ENCODE measurements at places on chromosomes 5 and 9.

- DNase-seq, result no peak
Measured at GRCh38 chr5:132907161-132907560, 33.7 kb downstream of the LEAP2 start.

- peak; percentile 12 for DNase-seq
Measured at GRCh38 chr9:117487555-117488175, 72.8 kb upstream of the ASTN2 start.

GRCh38 chr5:102886586-102886985, 131.5 kb downstream of the PAM start:
- DNase-seq, result no peak

GRCh38 chr5:160744268-160745101, 107.5 kb downstream of the ATP10B start:
- no peak for DNase-seq

GRCh38 chr9:107390279-107390678, 99.3 kb downstream of the KLF4 start:
- no peak for DNase-seq

DNA sequence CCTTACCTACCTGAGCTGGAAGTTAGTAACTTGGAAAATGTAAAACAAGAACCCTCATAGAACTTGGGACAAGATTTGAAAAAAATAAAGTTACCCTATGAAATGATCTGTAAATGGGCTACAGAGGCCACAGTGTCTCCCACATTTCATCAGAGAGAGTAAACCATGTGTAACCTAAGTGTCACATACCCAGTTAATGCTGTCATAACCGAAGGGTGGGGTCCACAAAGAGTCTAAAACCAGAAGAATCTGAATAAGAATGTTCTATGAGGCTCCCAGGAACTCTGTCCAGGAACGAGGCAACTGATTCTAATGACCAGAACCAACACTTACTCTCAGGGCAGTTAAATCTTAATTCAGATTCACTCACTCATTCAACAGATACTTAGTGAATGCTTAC, 1.0 kb upstream of the FAM13B start:
- no peak for DNase-seq

- no peak for DNase-seq
Measured at GRCh38 chr9:92385477-92385876, 18.9 kb downstream of the OGN start.

GRCh38 chr5:135153661-135154060, 119.6 kb upstream of the PITX1 start:
- no peak for DNase-seq

- DNase-seq, result no peak
Measured at GRCh38 chr5:150304481-150305081, 1.9 kb upstream of the ARSI start.

DNA sequence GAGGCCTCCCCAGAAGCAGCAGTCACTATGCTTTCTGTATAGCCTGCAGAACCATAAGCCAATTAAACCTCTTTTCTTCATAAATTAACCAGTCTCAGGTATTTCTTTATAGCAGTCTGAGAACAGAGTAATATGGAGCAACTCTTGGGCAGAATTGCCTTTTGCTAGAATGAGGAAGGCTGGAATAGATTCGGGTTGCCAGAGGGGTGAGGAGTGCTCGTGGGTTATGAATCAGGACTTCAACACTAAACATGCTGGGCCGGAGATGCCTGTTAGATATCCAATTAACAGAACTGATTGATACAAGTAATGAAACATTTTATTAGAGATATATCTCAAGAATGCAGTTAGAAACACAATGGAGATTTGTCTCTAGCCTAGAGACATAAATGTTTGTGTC, 140.9 kb upstream of the MAP3K1 start:
- no peak for DNase-seq

GRCh38 chr9:137813167-137813566, 64.4 kb upstream of the CACNA1B start:
- no peak for DNase-seq

DNA sequence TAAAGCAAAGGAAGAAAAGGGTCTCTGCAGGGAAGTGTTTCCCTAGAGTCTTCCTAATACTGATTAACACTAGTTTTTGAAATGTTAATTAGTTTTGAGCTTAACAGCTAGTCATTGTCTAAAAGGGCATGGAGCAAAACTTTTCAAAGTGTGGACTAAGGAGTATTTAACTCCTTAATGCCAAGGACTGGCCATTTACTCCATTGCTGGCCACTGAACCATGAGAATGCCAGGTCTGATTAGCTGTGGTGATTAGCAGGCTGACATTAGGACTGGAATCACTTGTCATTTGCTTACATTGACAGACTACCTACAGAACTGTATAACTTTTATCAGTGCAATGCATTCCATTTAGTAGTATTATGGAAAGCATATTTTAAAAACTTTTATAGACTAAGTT, 987.0 kb downstream of the NR2F1-AS1 start:
- DNase-seq, result no peak

DNA sequence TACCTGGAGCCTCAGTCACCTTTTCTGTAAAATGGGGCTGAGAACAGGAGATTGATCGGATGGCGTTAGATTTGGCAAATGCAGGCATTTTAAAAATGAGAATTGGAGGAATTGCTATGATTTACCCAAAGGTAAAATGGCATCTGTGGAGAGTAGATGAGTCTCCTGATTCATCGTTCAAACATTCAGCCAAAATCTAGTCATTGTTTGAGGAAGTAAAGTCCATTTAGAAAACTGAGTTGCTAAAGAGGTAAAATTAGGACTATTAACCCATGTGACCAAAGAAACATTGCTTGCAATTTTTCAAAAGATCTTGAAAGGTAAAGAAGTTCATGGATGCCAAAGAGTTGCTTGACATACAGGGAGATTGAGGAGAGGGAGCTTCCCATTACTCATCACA, 69.7 kb downstream of the ZNF462 start:
- DNase-seq, result no peak

DNA sequence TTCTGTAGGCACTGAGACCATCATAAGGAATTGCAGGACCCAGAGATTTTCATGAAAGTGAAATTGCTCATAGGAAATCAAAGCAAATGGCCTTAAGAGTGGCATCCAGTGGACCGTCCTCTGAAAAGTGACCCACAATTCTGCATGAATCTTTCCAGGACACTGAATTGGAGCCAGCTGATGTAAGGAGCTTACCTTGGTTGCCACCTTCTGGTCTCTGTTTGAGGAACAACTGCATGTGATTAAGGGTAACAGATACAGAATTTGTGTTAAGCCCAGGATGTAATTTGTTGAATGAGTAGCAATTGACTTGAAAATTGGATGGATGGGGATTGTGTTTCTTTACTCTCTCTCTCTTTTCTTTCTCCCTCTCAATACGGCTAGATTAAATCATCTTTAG, 49.9 kb upstream of the GAS1 start:
- no peak for DNase-seq

GRCh38 chr5:66872736-66873331, 276.6 kb downstream of the MAST4 start:
- no peak for DNase-seq

GRCh38 chr5:143244000-143244736, 159.3 kb downstream of the NR3C1 start:
- no peak for DNase-seq

DNA sequence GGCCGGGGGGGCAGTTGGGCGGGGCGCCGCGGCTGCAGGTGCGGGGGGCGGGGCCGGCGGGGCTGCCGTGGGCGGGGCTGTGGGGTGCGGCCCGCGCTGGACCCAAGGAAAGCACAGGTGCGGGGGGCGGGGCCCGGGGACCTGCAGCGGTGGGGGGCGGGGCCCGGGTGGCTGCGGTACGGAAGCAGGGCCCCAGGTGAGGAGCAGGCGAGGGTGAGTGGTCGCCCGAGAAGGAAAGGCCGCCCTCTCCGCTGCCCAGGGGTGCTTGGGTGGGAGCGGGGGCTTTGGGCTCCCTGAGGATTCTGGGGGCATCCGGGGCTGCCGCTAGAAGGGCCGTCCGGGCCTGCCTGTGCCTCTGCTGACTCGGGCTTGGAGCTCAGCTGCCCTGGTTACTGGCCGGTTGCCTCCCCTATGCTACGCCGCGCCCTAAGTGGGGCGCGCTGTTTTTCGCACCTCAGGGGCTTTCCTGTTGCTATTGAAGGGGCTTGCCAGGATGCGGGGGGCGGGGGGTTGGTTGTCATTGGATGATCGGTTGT, 767 bp downstream of the RALGPS1 start:
- DNase-seq, result no peak

DNA sequence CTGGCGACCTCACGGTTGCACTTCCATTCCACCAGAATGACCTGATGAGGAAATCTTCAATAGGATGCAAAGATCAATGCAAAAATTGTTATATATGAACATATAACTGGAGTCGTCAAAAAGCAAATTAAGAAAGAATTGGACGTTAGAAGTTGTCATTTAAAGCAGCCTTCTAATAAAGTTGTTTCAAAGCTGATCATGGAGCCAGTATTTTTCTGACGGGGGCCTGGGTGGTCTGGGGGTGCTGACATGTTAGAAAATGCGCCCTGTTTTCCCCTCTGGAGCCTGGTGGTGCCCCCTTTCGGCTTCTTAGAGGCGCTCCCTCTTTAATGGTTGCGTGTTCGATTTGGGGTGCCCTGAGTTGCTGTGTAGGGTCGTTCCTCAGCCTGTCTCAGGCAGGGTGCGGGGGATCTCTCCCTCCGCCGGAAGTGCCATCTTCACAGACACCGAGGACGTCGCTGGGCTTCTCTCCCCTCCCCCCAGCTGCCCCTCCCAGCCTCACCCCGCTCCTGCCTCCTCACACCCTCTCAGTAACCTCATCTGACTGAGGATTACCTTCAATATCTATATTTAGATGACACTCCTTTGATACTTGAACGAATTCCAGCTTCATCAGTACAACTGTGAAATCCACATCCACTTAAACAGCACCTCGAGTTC, 18.3 kb downstream of the PTGES2 start:
- DNase-seq, result no peak

GRCh38 chr9:15249981-15250380, 57.0 kb downstream of the TTC39B start:
- no peak for DNase-seq

DNA sequence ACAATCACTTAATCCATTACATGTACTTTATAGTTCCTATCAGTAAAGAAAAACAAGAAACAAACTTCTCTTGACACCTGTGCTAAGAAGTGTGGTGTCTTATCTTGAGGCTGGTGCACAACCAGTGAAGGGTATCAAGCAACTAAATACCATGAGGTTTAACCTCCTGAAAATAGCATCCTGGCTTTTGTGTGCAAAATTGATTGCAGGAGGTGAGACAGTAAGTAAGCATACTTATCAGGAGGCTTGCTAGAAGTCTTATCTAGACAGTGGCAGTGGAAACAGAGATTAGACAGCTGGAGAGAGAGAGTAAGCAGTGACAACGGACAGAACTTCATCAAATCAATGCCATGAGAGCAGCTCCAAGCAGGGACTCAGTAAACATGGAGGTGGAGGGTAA, 730.3 kb downstream of the DNAH5 start:
- no peak for DNase-seq

GRCh38 chr5:139296198-139296597, 2.7 kb downstream of the MATR3 start:
- DNase-seq, result no peak

DNA sequence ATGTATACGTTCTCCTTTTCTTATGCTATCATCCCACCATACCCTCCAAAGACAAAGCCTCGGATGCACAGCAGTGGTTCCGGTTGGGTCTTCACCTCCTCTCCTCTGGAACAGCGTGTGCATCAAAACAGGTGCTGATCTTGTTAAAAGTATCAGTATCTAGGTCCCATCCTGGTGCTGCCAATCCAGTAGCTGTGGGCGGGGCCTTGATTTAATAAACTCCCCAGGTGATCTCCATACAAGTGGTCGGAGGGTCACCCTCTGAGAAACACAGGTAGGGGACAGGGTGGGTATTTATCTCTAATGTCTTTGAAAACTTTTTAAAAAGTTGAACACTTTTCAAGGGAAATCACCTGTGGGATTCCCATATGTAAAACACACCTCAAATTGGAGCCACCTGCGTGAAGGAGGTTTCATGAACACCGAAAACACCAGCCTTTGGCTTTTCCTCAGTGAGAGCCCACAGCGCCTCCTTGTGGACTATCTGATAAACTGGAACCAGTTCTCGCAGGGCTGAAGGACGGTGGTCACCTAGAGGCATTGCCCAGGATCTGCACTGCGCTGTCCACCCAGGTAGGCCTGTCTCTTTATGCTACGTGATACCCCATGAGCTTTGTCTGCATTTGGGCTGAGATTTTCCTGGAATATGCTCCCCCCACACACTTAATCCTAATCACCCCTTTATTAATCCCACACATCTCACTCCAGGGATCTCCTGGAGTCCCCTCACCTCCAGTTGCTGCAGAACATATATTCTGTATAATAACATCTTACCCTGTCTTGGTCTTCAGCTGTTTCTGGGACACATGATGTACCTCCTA, 80.5 kb upstream of the EPB41L4B start:
- peak; percentile 43 for DNase-seq

GRCh38 chr5:72692231-72692637, 124.2 kb upstream of the TNPO1 start:
- no peak for DNase-seq

DNA sequence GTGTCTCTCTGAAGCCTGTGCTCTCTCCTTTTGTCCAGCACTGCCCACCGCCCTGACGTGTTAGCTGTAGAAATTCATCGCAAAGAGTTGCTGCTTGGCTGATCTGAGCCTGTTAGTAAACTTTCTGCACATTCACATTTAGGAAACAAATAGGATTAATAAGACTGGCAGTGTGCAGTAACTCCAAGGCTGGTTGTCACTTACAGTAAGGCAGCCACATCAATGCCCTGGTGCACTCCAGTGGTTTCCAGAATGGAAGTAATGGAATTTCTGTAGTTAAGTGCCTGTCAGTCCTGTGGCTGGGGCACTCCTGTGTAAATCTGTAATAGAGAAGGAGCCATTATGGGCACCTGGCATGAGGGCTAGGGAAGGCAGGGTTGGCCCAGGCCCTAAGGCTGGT, 70.6 kb downstream of the DOCK2 start:
- DNase-seq, result no peak

DNA sequence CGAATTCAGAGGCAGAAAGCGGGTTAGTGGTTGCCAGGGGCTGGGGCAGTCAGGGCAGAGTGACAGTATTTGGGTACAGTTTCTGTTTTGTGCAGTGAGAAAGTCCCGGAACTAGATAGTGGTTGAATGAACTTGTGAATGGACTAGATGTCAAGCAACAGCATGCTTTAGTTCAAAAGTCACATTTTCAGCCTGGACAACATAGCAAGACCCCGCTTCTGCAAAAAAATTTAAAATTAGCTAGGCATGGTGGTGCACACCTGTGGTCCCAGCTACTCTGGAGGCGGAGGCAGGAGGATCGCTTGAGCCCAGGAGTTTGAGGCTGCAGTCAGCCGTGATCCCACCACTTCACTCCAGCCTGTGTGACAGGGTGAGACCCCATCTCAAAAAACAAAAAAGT, 8.4 kb downstream of the NOTCH1 start:
- DNase-seq, result no peak

- no peak for DNase-seq
Measured at GRCh38 chr9:126743041-126743440, 61.8 kb upstream of the ZBTB43 start.
